ENCODE measurements at places on chromosomes 12 and 14.

DNA sequence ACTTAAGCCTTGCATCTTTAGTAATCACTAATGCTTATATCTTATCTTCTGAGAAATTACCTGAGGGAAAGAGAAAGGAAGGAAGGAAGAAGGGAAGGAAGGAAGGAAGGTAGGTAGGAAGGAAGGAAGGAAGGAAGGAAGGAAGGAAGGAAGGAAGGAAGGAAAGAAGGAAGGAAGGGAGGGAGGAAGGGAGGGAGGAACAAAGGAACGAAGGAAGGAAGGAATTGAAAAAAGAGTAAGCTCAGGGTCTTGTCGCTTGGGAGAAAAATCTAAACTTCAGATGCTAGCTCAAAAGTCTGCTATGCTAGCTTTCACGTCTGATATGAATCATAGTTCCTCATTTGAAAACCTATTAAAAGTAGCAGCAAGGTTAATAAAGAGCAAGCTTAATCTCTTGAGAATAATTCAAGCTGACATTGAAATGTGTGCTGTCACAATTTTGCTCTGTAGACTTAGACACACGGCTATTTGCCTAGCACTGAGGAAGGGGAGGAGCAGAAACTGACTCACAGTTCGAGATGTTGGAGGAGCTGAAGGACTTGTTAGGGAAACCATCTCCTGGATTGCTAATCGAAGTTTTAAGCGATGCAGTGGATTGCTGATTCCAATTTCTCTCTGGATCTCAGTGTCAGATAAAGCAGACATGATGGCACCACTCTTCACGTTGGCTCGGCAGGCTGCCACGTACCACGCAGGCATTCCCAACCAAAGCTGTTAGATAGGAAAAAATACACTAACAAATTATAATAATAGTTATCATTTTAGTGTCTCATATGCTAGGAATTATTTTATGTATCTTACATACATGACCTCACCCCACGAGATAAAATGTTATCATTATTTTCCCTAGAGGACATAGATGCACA lies 216.7 kb downstream of the ACSS3 start:
- no peak for DNase-seq

- no peak for DNase-seq
These were observed 24.1 kb downstream of the YAF2 start for GRCh38 chr12:42213954-42214426.

GRCh38 chr12:79927772-79928474 lies 7.0 kb downstream of the PPP1R12A start:
- peak; percentile 49 for DNase-seq

GRCh38 chr12:131896811-131897270 lies 2.4 kb downstream of the ULK1 start:
- DNase-seq = no peak

GRCh38 chr14:74558655-74559054 lies 53.4 kb downstream of the LTBP2 start:
- DNase-seq = no peak

GRCh38 chr12:24822121-24822899 lies 126.6 kb downstream of the BCAT1 start:
- DNase-seq = no peak

- DNase-seq = no peak
These were observed 183.7 kb downstream of the AKAP6 start for GRCh38 chr14:32512813-32513212.

All from CD4-positive, alpha-beta T cell treated with Interleukin-15 for 1 hour (primary cell).